T-helper 2 cell treated with Interferon-gamma antibody and Interleukin-4, amounts not matched to agents 5 μg/mL and 100 μg/mL, for 36 hours (primary cell): ENCODE measurements at places on chromosomes 4 and X.

DNA sequence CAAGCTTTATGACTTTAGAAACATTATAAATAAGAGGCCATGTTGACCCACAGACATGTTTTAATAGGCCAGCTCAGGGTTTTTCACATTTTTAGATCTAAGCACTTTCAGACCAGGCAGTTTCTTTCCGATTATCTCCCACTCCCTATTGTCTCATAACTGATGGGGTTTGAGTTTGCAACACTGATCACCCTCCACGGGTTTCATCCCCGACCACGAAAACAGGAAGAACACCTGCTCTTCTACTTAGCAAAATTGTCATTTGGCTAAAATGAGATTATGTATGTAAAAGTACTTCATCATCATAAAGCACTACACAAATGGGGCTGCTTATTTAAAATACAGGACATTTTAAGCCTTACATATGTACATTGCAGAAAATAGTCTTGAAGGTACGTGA, 407.9 kb downstream of the HNRNPD start:
- DNase-seq, result no peak

GRCh38 chr4:152508818-152509217, 27.1 kb downstream of the FBXW7 start:
- no peak for DNase-seq

DNA sequence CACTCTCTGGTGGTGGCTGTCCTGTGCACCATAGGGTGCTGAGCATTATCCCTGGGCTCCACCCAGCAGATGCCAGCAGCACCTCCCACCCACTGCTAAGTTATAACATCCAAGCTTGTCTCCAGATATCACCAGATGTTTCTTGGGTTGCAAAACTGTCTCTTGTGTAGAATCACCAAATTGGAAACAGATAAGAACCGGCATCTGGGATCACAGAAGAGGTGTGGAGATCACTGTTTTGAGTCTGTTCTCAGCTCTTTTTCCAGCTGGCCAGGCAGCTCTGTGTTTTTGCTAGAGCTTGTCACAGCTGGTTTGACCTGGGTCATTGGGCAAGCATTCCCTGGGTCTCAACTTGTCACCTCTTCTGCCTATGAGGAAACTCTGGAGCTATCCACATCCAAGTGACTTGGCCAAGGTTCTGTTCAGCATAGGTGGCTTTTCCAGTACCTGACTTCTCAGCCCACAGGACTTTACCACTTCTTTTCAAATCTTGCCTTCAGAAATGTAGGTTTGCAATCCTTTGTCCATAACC, 15.3 kb upstream of the PUDP start:
- DNase-seq, result no peak

- no peak for DNase-seq
Measured at GRCh38 chr4:189773909-189774308, 166.8 kb upstream of the FRG1 start.

DNA sequence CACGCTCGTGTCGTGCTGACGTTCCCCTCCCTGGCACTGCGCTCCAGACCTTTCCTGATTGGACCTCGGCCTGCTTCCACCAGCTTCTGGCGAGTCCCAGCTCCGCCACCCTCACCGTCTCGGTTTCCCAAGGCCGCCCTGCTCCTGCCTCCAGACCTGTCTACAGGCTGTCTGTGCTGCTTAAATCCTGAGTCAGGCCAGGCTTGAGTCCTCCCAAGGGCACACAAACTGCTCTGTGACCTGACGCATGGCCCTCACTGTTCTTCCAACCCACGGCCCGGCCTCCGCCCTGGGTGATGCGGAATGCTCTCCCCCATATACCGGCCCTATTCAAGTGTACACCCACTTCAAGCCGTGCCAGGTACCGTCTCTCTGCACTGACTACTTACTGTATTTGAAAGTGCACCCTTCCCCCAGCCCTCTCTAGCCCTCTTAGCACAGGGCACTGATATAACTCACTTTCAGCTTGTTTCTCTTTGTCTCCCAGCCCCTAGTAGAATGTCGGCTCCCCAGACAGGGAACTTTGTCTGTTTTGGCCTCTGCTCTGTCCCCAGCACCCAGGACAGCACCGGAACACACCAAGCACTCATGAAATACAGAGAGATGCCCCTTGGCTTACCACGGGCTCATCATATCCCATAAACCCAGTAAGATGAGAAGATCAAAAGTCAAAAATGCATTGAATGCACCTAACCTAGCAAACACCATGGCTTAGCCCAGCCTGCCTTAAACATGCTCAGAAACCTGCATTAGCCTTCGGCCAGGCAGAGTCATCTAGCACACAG, 63.1 kb upstream of the AFAP1 start:
- DNase-seq, result no peak

DNA sequence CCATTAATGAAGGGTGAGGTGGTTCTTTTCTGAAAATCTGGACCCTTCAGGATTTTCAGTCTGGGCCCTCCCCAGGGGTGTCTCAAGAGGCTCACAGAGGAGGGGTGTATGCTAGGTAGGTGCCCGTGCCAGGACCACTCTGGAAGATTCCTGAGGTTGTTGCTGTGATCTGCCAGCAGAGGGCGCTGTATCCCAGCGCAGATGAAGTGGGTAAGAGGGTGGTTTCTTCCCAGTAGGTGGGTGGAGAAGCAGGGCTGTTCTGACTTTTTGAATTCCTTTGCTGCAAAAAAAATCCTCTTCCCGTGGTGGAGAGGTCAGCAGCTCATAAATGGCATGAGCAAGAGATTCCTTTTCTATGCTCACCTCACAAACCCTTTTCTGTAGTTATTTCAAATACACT, 51.1 kb downstream of the SCML1 start:
- DNase-seq, result peak; percentile 6

- no peak for DNase-seq
Measured at GRCh38 chrX:23666282-23666681, 1.0 kb upstream of the PRDX4 start.

GRCh38 chrX:115372152-115372551, 82.6 kb downstream of the LUZP4 start:
- DNase-seq, result no peak

DNA sequence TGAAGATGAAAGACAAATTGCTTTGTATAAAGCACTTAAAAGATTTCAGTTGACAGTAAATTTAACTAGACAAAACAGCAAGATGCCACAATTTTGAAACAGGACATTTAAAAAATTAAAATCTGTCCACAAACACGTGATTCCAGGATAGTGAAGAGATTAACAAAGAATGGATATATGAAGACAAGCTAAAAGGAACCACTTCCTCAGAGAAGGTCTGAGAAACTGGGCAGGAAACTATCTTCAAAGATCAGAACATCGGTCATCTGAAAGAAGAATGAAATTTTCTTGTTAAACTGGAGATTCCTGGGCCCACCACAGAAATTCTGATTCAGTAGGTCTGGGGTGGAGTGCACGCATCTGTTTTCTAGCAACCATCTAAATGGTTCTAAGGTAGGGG, 1.4 kb downstream of the RWDD4 start:
- DNase-seq, result no peak

DNA sequence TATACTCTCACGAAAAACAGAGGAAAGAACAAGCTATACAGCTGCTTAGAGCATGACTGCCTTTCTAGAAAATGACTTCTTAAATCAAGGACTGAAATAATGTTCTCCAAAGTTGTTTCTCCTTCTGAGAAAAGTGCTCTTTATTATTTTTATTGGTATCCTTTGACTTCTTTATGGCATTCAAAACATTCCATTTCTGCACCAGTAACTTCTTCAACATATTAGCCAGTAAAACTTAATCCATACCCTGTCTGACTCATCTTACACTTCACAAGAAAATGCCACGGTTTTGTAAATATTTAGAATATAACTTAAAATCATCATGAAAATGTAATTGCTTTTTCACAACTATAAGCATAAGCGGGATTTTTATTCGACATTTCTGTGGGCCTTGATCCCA, 180.4 kb downstream of the NR3C2 start:
- no peak for DNase-seq

DNA sequence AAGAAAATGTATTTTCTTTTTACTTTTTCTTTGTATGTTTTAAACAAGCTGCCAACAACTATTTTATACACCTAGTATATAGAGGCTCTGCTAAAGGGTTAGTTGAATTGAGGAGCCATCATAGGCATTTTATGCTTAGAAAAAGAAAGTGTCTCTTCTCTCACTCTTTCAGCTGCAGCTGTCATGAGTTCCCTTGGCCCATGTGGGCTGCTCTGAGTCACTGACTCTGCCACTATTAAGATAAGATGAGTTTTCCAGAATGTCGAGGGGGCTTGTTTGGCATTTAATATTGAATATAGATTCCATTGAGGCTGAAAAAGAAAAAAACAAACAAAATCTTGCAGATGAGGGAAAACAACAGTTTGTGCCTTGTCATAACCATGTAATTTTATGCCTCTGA, 126.0 kb upstream of the PAQR3 start:
- DNase-seq, result no peak

- DNase-seq, result no peak
Measured at GRCh38 chr4:47929682-47930201, 15.4 kb upstream of the NFXL1 start.

GRCh38 chr4:177441061-177441802, 1.0 kb downstream of the AGA start:
- DNase-seq, result no peak

- no peak for DNase-seq
Measured at GRCh38 chr4:125104616-125105015, 210.1 kb upstream of the FAT4 start.

GRCh38 chr4:92261256-92261655, 42.5 kb upstream of the GRID2 start:
- DNase-seq, result no peak

DNA sequence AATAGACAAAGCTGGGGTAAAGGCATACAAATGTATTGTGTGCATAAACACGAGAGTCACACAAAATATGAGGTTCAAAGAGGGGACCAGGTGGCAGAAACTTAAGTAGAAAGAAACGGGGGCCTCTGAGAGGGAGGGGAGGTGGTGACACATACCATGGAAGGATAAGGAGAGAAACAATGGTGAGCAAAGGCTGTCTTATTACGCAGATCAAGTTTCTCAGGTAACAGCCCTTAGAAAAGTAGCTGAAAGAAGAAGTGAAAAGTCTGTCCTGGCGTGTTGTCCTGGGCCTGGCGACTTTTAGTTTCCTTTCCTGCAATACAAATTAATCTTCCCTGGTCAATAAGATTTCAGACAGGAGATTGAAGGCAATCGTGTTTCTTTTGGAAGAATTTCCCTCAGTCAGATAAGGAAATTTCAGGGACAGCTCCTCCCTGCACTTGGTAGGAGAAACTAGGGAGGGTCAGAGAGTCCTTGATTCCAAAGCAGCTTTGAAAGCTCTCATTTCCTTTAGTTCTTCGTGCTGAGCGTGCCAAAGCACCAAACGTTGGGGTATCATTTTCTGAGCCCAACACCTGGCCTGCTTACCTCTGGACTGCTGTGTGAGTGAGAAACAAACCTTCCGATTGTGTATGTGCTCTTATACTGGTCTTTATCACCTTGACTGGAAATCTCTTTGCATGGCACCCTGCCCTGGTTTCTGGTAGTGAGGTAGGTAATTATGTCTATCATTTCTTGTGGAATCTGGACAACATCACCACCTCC, 676.7 kb upstream of the LCORL start:
- no peak for DNase-seq

DNA sequence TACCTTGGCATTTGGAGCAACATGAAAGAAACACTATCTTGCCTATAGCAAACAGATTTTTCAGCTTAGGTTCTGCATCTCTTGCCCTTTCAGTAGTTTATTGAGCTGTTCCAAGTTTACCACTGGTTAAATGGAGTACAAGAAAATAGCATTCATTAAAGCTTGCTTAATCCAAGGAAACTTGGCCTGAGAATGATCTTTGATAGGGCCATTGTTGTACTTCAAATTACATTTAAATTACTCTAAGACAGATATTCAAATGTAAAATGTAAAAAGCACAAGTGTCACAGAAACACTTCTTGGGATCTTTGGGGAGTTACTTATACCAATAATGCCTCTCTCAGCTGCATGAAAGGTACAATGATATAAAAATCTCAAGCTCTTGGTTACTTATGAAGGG, 609.0 kb upstream of the HTR2C start:
- no peak for DNase-seq

- DNase-seq, result no peak
Measured at GRCh38 chr4:177400030-177400429, 42.2 kb downstream of the AGA start.

- no peak for DNase-seq
Measured at GRCh38 chrX:140477987-140478386, 26.9 kb downstream of the SOX3 start.

- peak; percentile 68 for DNase-seq
Measured at GRCh38 chr4:26145212-26145611, 175.6 kb upstream of the RBPJ start.

DNA sequence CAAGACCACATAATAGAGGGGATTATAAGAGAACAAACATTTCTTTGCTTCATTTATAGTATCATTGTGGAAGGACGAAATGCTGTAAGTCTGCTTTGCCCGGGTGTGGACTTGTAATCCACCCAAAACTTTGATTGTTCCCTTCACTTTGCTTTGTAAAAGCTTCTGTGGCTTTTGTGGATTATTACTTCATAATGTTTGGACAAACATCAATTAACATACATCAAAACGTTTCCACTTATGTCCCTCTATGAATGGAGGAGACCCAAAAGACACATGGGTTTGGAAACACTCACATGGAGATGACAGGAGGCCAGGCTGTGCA, 415.4 kb downstream of the SPRY1 start:
- DNase-seq, result no peak

DNA sequence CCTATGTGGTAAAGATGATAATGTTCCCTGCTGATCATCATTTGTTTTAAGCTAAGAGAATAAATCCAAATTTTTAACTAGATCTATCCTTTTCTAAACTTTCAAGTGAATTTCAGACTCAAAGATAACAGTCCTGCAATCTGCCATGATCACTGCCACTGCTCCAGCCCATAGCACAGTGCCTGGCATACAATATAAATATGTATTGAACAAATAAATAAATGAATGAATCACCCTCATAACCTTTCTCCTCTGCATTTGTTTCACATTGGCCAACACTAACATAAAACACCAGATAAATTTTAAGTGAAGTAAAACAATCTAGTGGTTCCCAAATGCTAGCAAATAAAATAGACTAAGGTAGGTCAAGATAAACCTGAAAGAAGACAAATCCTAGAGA, 439.0 kb downstream of the GPM6A start:
- DNase-seq, result no peak

- no peak for DNase-seq
Measured at GRCh38 chrX:97756879-97757278, 873.2 kb downstream of the RPA4 start.

- no peak for DNase-seq
Measured at GRCh38 chr4:7135389-7135746, 57.0 kb upstream of the SORCS2 start.
